ENCODE measurements at places on chromosomes 12 and 14.
A peak's percentile ranks its signal among the peaks of the same experiment; 100 is the strongest.

- DNase-seq: no peak
Observed at GRCh38 chr12:110857528-110857927, 10.7 kb downstream of the CCDC63 start.

GRCh38 chr12:72570601-72571000, 298.4 kb downstream of the TRHDE start:
- DNase-seq: no peak

GRCh38 chr12:10722905-10723746, at the start of gene YBX3:
TSS of gene YBX3 (minus strand) at chr12:10723323. CDS start at chr12:10723111, 212 bp downstream.
- DNase-seq: peak; percentile 72

- no peak for DNase-seq
Observed at GRCh38 chr14:29763342-29763858, 164.2 kb downstream of the PRKD1 start.

GRCh38 chr12:32083489-32083888, 23.2 kb upstream of the BICD1 start:
- DNase-seq: no peak

- no peak for DNase-seq
Observed at GRCh38 chr12:28936221-28936620, 212.9 kb upstream of the FAR2 start.

DNA sequence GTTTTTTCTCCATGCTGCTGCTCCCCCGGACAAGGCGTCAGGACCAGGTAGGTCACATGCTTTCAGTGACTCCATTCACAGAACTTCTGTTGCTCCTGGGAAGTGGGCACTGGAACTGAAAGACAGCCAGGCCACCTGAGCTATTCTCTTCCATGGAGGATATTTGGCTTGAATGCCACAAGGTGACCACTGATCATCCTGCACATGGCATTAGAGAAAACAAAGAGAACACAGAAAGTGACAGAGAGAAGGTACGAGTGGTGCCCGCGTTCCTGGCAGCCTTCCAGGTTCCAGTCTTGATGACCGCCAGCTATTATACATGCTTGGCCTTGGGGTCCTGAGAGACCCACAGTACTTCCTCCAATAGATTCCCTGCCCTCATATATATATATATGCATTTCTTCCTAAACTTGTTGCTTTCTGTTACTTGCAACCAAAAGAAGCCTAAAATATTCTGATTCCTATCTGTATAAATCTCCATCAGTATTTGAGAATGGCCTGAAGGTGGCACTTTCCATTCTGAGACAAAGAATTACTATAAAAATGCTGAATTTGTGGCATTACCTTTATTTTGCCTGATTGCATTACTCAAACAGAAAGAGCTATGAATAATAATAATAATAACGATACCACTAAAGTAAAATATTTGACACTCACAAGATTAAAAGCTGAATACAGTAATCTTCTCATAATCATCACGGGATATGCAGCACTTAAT, 174.9 kb downstream of the FOXN3 start:
- no peak for DNase-seq

DNA sequence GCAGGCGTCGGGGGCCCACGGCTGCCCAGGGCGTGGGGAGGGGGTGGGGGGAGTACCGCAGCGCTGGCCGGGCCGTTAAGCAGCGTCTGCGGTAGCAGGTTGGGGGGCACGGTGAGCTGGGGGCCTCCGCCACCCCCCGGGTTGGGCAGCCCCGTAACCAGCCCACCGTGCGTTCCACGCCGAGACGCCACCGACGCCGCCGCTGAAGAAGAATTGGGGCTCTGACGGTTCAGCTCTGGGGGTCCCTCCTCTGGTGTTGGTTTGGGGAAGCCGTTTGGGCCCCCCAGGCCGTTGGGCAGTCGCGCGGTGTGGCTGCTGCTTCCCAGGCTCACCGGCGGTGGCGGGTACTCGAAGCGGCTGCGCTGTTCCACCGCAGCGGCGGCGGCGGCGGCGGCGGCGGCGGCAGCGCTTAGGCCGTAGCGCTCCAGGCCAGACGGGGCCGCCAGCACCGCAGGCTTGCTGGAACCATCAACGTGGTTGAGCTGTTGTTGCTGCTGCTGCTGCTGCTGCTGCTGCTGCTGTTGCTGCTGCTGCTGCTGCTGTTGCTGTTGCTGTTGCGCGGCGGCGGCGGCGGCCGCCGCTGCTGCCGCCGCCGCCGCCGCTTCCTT, 1.5 kb downstream of the IRF2BPL start:
- peak; percentile 55 for DNase-seq

DNA sequence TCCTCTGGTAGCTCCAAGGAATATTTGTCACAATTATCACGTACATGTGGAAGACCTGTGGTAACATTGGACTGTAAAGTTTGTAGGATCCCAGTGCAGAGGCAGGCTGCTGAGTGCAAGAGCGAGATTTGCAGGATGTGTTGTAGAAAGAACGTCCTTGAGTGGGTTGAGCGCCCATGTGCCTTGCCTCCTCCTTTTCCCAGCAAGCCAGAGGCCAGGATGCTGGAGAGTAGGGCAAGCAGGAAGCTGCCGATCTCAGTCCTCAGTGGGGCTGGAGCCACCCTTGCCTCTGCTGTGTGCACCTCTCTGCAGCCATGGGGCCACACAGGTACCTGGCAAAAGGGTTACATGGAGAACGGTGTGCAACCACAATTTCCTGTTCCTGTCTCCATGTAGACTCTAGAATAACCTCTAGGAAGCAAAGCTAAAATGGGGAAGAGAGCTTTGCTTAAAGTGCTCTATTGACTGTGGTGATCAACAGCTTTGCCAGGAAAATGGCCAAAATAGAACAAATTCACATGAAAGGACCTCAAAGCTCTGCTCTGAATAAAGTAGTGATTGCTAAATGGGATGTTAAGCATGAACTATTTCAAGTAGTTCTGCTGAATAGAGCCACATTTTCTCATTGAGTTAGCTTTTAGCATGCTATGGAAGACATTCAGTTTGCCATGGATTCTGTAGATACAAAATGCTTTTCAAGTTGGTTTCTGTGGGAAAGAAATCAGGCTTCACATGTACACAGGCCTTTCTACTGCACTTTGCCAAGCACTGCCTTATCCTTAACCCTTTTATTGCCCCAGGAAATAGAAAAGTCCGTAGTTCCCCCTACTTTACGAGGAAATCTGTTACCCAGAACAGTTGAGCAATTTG, 37.4 kb downstream of the ANKRD9 start:
- no peak for DNase-seq

GRCh38 chr14:52338051-52338681, 24.1 kb downstream of the PTGER2 start:
- no peak for DNase-seq
